Amniotic stem cell (primary cell): ENCODE measurements at places on chromosomes 3 and 15.

DNA sequence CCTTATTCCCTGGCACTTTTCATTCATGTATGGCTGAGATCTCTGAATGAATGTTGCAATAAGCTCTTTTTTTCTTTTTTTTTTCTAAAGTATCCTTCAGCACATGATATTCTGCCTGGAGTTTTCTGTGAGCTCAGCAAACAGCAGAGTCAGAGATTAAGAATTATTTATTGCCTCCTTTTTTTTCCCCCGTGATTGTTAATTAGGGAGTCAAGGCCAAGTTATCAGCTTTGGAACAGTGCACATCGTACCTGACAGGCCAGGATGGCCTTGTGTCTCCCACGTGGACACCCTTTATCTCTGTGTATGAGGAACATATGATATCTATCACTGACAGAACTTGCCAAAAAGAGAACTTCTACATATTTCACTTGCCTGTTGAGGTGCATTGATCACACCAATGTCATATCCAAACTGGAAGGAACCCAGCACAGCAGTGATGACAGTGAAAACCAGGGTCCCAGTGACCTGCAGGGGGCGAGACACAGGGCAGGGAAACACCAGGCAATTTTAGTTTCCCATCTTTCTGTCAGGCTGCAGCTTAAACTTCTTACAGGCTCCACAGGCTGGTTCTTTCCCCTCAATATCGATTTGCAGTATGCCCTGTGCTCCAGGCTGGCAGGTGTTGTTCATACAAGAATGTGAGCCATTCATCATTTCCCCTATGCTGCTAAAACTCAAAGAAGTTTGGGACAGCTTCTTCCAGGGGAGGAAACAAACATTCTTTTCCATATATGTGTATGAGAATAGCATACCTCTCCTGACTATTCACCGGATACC lies 8.2 kb downstream of the SLC2A2 start:
- DNase-seq, result no peak

GRCh38 chr3:15919971-15920370 lies 122.2 kb upstream of the ANKRD28 start:
- no peak for DNase-seq

DNA sequence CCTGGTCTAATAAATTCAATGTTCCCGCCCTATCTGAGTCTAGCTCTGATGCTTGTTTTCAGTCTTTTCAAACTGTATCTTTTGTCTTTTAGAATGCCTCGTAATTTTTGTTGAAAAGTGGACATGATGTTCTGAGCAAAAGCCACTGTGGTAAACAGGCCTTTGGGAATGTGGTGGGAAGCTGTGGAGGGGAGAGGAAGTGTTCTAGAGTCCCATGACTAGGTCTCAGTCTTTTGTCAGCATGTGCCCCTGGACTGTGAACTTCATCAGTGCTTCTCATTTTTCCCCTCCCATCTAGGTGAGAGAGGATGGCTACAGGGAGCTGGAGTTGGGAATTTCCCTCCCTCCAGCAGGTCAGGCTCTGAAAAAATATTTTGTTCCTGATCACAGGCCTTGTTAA lies 33.7 kb downstream of the SUSD5 start:
- DNase-seq, result no peak

- DNase-seq, result no peak
Measured at GRCh38 chr3:128062033-128062745, 10.0 kb downstream of the SEC61A1 start.

DNA sequence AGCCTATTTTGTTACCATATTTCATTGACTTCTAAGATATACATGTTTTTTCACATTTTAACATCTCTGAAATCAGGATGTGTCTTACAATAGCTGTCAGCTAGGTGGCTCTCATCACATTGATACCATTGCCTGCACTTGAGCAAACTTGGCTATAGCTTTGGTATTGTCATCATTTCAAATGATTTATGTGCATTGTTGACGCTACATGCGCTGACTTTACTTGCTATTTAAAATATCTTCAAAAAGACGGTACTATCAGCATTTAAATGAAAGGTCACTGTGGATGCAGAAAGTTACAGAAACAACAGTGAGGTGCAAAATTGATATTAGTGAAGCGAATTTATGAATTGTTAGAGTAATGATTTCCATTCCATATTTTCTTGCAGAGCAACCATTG lies 54.0 kb upstream of the ABHD2 start:
- no peak for DNase-seq

GRCh38 chr15:90762109-90762508 lies 45.0 kb downstream of the BLM start:
- DNase-seq, result no peak

GRCh38 chr15:57747206-57747896 lies 40.8 kb downstream of the POLR2M start:
- no peak for DNase-seq

GRCh38 chr3:150390087-150390486 lies 18.0 kb upstream of the TSC22D2 start:
- DNase-seq, result no peak

- no peak for DNase-seq
Measured at GRCh38 chr3:32596909-32597369, 26.3 kb upstream of the DYNC1LI1 start.

- DNase-seq, result no peak
Measured at GRCh38 chr3:60657972-60658371, 593.3 kb downstream of the FHIT start.

- no peak for DNase-seq
Measured at GRCh38 chr3:43298292-43298691, 12.0 kb downstream of the SNRK start.

- no peak for DNase-seq
Measured at GRCh38 chr3:123296261-123296660, 94.5 kb downstream of the SEC22A start.

DNA sequence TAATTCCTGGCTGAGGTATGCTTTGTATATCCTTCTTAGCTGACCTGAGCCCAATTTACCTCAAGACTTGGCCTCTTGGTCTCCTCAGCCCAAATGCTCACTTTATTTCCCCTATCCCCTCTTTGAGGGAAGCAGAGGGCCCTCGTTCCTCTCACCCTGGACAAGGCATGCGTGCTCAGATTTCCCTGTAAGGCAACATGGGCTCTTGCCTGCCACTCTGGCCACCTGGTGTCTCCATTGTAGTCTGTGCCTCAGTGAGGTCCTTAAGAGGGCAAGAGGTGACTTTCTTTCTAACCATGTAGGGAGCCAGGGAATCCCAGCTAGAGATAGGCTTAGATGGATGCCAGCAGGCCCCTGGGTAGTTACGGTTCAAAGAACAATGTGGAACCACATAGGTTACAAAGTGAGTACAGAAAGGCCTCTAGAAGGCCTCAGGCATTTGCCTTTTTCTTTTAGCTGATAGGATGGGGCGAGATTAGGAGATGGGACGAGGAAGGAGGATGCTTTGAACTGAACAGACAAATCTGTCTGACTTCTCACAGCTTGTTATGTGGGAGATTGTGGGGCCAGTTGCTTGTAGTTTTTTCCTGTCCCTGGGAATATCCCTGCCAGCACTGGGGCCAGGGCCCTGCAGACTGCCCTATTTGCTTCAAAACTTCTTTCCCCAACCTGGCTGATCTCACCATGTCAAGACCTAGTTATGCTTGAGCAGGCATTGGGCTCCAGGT lies 1.1 kb upstream of the INTS14 start:
- no peak for DNase-seq

GRCh38 chr15:57537072-57537471 lies 54.6 kb upstream of the MYZAP start:
- no peak for DNase-seq

DNA sequence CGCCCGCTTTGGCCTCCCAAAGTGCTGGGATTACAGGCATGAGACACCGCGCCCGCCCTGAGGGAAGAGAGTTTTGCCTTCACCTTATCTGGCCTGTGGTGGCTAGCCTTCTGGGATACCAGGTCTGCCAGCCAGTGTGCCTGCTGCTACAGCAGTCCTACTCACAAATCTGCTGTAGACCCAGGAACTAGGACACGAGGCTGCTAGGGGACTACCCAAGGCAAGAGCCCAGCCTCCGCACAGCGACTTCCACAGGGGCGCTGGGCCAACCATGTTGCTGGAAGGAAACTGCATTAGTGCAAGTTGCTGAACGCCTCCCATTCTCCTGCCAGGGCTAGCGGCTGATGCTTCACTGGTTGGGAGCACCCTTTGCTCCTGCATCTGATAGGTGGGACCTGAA lies 53.7 kb downstream of the DHX30 start:
- no peak for DNase-seq

DNA sequence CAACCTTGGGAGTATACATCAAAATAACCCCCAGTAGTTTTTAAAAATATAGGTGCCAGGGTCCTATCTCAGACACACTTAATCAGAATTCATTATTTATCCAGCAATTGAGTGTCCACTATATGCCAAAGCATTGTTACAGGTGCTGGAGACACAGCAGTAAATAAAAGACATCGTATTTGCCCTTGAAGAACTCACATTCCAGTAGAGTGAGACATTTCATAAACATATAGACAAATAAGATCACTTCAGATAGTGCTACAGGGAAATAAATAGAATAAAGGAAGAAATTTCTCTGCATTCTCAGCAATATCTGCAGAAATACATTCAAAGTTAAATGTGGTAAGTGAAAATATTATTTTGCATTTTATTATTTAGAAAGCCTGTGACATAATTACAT lies 34.1 kb upstream of the ANKRD28 start:
- DNase-seq, result no peak

GRCh38 chr15:37083610-37084009 lies 16.7 kb downstream of the MEIS2 start:
- no peak for DNase-seq

DNA sequence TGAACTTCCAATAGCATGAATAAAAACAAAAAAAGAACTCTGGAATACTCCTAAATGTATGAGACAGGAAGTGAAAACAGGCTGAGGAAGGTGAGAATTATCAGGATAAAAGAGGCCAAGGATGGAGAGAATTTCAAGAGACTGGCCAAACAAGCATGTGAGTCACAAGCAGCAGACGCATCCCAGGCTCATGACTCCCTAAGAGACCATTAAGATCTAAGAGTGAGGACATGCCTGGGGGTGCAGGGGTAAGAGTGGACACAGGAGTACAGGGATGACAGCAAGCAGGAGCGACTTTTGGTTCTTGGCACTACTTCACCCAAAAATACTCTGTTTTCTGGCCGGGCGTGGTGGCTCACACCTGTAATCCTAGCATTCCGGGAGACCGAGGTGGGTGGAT lies 7.1 kb downstream of the SCAMP2 start:
- peak; percentile 29 for DNase-seq

DNA sequence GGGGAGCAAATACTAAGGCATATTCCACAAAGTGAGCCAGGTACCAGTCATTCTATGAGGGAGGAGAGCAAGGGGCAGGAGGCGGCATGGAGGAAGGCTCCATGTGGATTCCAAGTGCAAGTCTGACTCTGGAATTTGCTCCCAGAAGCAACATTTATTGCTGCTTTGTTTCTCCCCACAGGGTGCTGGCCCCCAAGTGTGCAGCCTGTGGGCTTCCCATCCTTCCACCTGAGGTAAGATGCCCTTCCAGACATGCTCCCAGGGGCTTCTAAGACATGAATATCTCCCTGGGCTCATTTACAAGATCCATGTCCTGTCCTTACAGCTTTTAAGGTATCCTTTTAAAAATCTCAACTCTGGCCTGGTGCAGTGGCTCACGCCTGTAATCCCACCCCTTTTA lies 15.9 kb upstream of the SACM1L start:
- no peak for DNase-seq

DNA sequence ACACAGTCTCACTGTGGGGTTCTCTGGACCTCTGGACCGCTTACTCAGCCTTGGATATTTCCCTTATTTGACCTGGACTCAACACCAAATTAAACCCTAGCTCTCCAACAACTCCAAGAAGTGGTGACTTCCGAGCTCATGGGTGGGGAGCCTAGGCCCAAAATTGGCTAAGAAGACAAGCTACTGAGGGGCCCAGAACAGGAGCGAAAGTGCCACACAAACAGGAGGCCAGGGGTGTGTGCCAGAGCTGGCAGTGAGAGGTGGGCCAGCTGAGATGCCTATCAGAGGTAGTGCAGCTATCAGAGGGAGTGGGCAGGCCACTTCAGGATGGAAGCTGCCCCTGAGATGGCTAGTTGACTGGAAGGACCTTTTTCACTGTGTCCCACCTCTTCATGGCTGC lies 151.1 kb upstream of the PRR20G start:
- no peak for DNase-seq

GRCh38 chr3:64318001-64318400 lies 92.7 kb upstream of the PRICKLE2 start:
- no peak for DNase-seq

- no peak for DNase-seq
Measured at GRCh38 chr3:188830893-188831292, 340.9 kb upstream of the TPRG1 start.

- DNase-seq, result no peak
Measured at GRCh38 chr3:16173283-16174025, 1.0 kb upstream of the GALNT15 start.

GRCh38 chr3:83011481-83011880 lies 1250.0 kb upstream of the GBE1 start:
- DNase-seq, result no peak

- DNase-seq, result no peak
Measured at GRCh38 chr15:65862682-65863081, 6.6 kb upstream of the RAB11A start.

- no peak for DNase-seq
Measured at GRCh38 chr3:188900421-188900951, 271.3 kb upstream of the TPRG1 start.

- no peak for DNase-seq
Measured at GRCh38 chr3:143578810-143579435, 269.3 kb downstream of the SLC9A9 start.

DNA sequence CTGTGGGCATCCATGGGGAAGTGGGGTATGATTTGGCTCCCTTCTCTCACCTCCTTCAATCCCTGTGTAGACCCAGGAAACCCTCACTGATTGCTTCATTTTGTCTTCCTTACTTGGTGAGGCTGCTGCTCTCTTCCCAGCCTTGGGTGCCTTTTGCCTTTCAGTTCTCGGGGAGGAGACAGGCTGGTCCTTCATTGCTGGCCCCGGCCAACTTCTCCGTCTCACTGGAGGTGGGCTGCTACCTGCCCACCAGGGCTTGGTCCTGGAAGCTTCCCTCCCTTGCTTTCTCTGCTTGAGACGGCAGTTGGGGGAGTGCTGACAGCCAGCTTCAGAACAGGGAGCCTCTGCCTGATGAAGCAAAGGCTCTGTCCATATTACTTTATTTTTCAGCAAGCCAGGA lies 4.7 kb downstream of the FOXL2 start:
- no peak for DNase-seq

DNA sequence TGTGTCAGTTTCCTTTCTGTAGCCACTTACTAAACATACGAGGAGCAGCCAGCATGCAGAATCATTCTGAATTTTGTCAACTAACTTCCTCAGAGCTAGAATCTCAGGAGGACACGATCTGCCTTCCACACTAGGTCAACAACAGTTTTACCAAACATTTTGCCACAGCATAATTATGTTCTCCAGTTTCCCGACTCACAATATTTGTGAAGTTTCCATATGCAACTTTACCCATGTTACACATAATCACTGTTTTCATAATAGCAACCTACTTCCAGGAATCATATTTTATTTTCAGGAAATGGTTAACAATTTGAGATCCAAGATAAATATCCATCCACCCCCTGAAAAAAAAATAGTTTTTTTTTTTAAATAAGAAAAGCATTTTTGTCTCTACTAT lies 595.0 kb downstream of the PYDC2 start:
- DNase-seq, result no peak
